Renal cortical epithelial cell (primary cell): ENCODE measurements at places on chromosomes 4 and X. TPM values are rescaled to one million over a fixed set of nuclear protein-coding genes. Genes with fewer than 3 reads are reported as not detected.

Gene CHRNA9
- total RNA-seq: not detected in 2 replicates

Gene EXOC1L
- total RNA-seq: not detected in 2 replicates

Gene CSAG1
- total RNA-seq: not detected in 2 replicates

Gene CLCN4
- 2.6 and 4.2 TPM in 2 replicates for total RNA-seq

Gene DOCK11
- 4.9 and 18.3 TPM in 2 replicates for total RNA-seq

Gene ZFYVE28
- 3.0 and 9.2 TPM in 2 replicates for total RNA-seq

Gene TLR8
- total RNA-seq: not detected in 2 replicates

Gene HMGB3
- total RNA-seq: 16.5 and 31.6 TPM in 2 replicates

Gene MAMLD1
- 0.40 and 0.52 TPM in 2 replicates for total RNA-seq

Gene XAGE5
- total RNA-seq: not detected in 2 replicates

Gene FGFBP2
- total RNA-seq: not detected in 2 replicates

Gene NAT8L
- 0.17 and 1.2 TPM in 2 replicates for total RNA-seq

Gene IL2RG
- total RNA-seq: not detected in 2 replicates

Gene HERC5
- 4.9 and 5.7 TPM in 2 replicates for total RNA-seq

Gene STBD1
- total RNA-seq: 10.6 and 11.6 TPM in 2 replicates

Gene RTL9
- 0.15 TPM in 1 of 2 replicates, not detected in the other for total RNA-seq

Gene EDA2R
- 6.3 and 15.2 TPM in 2 replicates for total RNA-seq

Gene FHDC1
- total RNA-seq: 3.6 and 5.5 TPM in 2 replicates

Gene BRCC3
- total RNA-seq: 17.7 and 40.6 TPM in 2 replicates

Gene SLC34A2
- 12.7 and 102 TPM in 2 replicates for total RNA-seq

Gene FGF2
- 49.1 and 86.3 TPM in 2 replicates for total RNA-seq

Gene PHEX
- 0.35 and 1.0 TPM in 2 replicates for total RNA-seq

Gene SYP
- 0.10 and 0.52 TPM in 2 replicates for total RNA-seq

Gene XG
- total RNA-seq: not detected in 2 replicates

Gene SATL1
- total RNA-seq: not detected in 2 replicates

Gene FAT1
- 251 and 594 TPM in 2 replicates for total RNA-seq

Gene TEX11
- total RNA-seq: 0.05 TPM in 1 of 2 replicates, not detected in the other

Gene MAGEB17
- not detected in 2 replicates for total RNA-seq

Gene CACNA1F
- total RNA-seq: 0.05 TPM in 1 of 2 replicates, not detected in the other

Gene RPA4
- 0.17 and 0.65 TPM in 2 replicates for total RNA-seq

Gene ZRSR2
- 2.6 and 7.5 TPM in 2 replicates for total RNA-seq

Gene KCND1
- 7.1 and 14.0 TPM in 2 replicates for total RNA-seq

Gene APOO
- 16.1 and 16.3 TPM in 2 replicates for total RNA-seq

Gene RBM47
- 82.5 and 196 TPM in 2 replicates for total RNA-seq

Gene MAGEA2
- not detected in 2 replicates for total RNA-seq

Gene MFAP3L
- total RNA-seq: 19.6 and 93.0 TPM in 2 replicates

Gene G3BP2
- 303 and 311 TPM in 2 replicates for total RNA-seq

Gene PF4V1
- total RNA-seq: 10.8 and 13.5 TPM in 2 replicates

Gene NAA10
- total RNA-seq: 51.8 and 52.8 TPM in 2 replicates

Gene MAGEA8
- not detected in 2 replicates for total RNA-seq
